ENCODE measurements at places on chromosomes 13 and 19.

DNA sequence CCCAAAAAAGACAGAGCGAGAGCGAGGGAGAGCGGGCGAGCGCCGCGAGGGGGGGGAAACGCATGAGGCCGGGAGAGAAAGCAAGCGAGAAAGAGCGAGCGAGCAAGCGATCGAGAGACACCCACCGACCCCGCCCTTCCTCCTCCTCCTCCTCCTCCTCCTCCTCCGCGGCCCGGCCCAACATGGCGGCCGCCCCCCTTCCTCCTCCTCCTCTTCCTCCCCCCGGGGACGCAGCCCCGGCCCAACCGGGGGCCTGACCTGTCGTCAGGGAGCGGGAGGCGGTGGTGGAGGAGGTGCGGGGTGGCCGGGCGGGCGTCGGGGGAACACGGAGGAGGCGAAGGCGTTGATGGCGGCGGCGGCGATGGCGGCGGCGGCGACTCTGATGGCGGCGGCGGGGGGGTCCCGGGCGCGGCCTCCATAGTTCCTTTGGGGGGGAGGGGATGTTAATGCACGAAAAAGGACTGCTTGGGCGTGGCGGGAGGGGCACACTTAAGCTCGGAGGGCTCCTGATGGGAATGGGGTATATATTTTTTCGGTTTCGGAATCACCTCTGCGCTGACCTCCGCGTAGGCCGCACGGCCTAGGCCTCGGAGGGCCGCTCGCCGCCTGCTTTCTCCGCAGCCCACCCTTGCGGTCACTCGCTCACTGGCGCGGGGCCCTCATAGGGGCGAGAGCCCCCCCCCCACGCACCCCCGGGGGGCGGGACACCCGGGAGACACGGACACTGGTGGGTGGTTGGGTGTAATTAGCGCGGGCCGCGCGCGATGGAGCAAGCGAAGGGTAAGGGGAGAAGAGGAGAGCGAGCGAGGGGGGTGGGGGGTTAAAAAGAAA lies 1.2 kb downstream of the ZC3H4 start:
- DNase-seq = peak; percentile 84

- DNase-seq = no peak
Measured at GRCh38 chr13:79340490-79340889, 65.6 kb downstream of the RBM26 start.

DNA sequence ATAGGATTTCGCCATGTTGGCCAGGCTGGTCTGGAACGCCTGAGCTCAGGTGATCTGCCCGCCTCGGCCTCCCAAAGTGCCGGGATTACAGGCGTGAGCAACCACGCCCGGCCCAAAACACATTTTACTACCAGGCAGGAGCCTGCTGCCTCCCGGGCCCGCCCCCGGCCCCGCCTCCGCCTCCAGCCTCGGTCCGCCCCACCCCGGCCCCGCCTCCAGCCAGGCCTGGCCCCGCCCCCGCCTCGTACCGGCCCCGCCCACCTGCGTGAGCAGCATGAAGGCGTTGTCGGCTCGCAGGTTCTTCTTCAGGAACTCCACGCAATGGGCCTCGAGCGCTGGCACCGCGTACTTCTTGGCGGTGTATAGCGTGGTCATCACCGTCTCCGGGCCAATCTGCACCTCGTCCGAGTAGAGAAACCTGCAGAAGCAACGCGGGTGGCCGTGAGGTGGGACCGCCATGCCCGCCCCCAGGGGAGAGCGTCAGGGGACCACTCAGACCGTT lies 22.7 kb downstream of the BTBD2 start:
- DNase-seq = peak; percentile 24

DNA sequence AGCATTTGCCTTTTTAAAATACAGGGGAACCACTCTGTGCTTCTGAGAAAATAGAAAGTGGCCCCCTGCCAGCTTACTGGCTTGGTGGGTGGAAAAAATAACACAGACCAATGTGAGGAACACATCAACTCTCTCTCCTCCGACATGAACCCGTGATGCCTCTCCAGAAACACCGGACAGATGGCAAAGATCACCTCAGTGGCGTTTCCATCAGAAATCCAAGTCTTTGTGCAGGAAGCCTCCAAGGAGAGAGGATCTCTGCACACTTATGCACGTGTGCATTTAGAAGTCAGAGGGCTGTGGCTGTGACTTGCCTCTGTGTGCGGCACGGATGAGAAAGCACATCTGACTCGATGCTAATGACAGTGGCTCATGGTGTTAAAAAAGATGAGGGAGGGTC lies 112.3 kb upstream of the KLF12 start:
- peak; percentile 45 for DNase-seq

DNA sequence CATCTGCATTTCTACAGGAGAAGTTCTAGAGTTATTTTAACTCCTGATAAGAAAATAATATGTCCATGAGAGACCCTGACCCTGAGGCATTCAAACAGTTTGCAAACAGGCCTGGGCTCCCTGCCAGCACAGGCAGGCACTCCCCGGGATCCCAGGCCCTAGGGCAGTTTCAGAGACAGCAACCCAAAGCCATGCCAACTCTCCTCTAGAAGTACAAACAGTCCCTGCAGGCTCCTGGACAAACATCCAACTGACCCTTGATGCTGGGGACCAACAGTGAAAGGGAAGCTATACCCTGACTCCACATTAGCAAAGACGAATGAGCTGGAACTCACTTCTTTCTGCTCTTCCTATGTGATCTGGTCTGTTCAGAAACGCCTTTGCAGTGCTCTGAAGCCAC lies 44.8 kb downstream of the CCDC70 start:
- no peak for DNase-seq

DNA sequence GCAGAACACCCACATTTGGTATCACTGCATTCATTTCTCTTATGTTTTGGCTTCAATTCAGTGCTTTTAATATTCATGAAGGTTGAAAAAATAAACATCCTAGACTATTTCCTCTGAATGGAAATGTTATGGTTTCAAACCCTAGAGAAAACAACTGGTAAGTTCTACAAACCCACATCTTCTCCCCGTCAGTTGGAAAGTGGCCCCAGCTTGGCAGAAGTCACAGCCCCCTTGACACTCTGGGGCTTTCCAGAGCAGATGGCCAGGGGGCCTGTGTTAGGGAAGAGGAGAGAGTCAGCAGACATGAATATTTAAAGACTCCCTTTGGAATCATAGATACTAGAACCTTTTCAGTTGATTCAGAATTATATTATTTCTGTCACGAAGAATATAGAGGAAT lies 123.9 kb downstream of the SHISA2 start:
- no peak for DNase-seq

DNA sequence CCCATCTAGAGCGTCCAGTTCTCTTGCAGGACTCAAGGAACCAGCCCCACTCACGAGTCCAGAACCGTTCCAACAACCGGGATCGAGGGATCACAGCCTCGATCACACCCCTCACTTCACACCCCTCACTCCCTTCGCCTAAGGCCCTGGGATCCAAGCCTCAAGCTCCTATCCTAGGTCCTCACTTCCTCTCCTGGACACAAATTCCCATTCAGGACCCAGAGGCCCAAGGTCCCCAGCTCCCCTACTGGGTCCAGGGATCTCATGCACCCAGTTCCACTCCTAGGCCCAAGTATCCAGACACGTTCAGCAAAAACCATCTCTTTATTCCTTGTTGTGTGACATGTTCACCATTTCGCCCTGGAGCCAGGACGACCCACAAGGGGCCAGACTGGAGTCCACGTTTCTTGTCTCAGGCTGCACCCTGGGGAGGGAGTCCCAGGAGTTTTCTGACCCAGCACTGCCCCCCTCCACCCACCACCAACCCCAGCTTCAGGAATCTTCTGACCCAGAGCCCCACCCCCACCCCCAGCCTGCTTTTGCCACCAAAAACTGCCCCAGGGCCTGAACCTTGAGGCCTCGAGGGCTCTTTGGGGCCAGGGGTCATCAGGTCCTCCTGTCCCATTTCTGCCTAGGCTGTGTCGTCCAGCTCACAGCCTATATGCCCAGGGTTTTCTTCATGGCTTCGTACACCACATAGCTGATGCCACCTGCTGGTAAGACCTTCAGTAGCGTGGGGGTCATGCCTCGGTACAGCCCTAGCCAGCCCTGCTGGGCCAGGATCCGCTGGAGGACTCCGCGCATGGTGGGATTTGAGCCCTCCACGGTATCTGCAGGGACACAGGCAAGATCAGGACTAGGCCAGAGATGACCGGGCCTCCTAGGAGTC lies 1.4 kb upstream of the KHSRP start:
- DNase-seq = no peak

GRCh38 chr19:14107581-14108461 lies 9.7 kb downstream of the PRKACA start:
- DNase-seq = no peak

GRCh38 chr13:36531746-36532486 lies 99.6 kb downstream of the CCNA1 start:
- no peak for DNase-seq

GRCh38 chr19:1132552-1133383 lies 29.0 kb downstream of the GPX4 start:
- no peak for DNase-seq

DNA sequence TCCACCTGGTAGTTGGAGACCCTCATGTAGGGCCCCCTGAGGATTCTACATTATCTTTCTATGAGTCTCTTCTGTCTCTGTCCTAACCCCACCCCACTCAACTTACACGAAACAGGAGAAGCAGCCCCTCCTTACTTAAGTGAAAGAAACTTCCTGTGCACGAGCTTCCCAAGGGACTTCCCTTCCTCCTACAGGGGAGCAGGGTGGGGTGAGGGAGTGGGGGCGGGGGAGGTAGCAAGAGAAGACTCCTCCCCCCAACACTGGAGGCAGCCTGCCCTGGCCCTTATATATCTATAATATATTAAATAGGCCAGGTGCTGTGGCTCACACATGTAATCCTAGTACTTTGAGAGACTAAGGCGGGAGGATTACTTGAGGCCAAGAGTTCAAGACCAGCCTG lies 5.5 kb upstream of the PDE4C start:
- DNase-seq = no peak

DNA sequence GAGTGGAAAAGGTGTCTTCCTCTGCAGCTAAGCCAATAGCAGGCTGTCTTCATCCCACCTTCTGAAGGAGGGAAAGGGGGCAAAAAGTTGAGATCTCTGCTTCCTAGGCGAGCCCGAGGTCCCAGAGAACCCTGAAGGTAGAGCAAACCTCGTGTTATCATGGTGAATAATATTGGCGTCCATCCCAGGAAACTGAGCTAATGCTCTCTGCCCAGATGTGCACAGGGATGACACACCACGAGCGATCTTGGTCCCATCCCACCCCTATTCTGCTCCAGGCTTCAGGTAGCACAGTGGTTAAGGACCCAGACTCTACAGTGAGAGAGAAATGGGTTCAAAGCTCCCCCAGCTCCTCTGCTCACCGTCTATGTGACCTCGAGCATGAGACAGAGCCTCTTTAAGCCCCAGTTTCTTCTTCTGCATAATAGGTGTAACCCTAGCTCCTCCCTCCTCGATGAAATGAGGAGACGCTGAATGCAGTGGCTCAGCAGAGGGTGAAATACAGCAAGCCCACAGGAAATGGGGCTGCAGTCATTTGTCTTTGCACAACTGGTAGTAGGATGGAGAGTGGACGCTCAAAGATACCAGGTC lies 9.9 kb upstream of the CEACAM20 start:
- no peak for DNase-seq

GRCh38 chr19:1206864-1207450 lies 1.4 kb downstream of the STK11 start:
- peak; percentile 35 for DNase-seq
